ENCODE measurements at places on chromosomes 5 and 9.

GRCh38 chr9:108673386-108673785 is 182.4 kb downstream of the ACTL7B start:
- DNase-seq: no peak

DNA sequence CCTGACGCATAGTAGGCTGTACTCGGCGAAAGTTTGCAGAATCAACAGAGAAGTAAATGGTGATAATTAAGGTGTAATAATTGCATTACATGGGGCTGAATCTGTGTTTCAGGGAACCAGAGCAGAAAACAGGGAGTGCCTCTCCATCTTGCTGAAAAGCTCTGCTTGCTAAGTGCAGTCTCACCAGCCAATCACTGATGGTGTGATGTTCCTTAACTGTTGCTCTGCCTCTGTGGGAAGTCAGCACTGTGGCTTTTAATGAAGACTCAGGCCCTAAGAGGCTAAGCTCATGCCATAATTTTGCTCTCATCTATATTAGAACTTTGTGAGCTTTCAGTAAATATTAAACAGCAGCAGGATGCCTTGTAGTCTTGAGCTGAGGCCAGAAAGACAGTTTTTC is 4.5 kb downstream of the PHF24 start:
- DNase-seq: no peak

DNA sequence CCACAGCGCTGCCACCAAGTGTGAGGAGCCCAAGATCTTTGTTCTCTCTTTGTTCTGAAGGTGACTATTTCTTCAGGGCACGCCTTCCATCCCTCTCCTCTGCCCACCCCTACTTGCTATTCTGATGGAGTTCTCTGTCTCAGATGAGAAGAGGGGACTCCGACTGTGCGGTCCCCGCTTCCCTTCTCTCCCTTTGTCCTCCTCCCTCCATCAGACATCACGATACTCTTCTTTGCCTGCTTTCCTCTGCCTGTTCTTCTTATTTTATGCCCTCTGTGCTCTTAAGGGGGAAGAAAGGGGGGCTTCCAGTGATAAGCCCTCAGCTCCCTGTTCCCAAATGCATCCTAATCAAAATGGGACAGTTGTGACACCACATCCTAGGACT is 307.8 kb downstream of the RAB3C start:
- no peak for DNase-seq

DNA sequence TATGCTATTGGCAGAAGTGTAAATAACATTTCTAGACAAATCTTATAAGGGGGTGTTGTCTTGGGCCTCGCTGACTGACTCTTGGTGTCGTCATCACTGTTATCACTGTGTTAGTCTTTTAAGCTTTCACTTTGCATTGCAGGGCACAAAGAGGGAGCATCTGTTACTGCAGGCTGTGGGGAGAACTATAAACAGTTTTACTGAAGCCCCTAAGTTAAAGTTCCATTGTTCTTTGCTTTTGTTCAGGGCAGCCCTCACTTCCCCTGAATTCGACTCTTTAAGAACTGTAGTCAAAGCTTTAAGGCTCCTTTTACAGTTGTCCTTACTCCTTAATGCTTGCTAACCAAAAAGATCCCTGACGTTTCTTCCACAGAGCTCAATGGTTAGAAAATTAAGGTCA is 605.0 kb downstream of the RAB3C start:
- no peak for DNase-seq

DNA sequence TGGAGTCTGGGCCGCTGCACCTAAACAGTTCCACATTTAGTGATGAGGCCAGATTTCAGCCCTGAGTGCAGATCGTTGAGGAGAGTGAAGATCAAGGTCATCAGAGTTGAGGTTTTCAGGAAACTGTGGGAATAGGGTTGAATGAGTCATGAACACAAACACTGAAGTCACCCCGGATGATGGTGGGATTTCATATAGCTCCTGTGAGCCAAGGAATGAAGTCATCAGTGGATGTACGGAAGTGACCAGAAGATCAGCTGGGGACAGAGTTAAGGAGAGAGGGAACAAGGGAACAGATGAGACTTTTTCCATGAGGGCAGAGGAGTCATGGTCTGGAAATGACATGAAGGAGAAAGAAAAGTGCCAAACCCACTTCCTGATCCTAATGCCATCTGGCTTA is 36.5 kb downstream of the PALM2AKAP2 start:
- DNase-seq: no peak

- DNase-seq: no peak
These were observed 70.5 kb downstream of the SMIM23 start for GRCh38 chr5:171855798-171856763.

GRCh38 chr5:137728048-137728447 is 7.8 kb downstream of the KLHL3 start:
- no peak for DNase-seq

DNA sequence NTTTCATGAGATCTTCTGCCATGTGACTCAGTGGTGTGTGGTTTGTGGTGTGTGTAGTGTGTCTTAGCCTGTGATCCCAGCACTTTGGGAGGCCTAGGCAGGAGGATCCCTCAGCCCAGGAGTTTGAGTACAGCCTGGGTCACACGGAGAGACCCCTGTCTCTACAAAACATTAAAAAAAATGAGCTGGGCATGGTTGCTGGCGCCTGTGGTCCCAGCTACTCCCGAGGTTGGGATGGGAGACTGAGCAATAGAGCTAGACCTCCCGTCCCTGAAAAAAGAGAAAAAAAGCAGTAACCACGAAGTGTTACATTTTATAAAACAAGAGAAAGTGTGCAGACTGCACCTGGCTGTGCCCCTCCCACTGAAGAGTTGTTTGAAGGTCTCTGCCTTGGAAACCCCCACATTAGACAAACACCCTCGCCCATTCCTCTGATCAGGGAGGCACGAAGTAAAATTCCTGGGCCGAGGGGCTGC is 21.2 kb upstream of the RNU6ATAC start:
- DNase-seq: peak; percentile 16

DNA sequence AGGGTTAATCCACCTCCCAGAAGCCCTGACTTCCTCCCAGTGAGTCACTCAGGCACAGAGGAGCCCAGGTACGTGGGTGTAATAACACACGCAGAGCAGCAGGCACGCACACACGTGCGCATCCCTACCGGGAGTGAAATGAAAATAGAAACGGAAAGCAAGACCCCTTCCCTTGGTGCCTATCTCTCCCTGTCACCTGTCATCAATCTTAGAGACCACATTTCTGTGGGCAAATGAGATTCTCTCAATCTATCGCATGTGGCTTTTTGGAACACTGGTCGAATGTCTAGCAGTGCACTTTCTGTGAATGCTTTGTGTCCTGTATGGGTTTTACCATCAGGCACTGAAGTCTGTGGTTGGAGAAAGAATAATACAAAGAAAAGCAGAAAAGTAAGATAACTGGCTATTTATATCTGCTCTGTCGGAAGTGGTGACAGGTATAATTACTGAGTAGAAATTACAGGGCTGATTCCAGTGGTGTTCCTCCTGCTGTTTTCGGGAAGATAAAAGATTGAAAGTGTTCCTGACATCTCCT is 137.7 kb upstream of the GRIA1 start:
- peak; percentile 3 for DNase-seq

- DNase-seq: no peak
These were observed 200.8 kb downstream of the CHSY3 start for GRCh38 chr5:130104895-130105688.

- DNase-seq: no peak
These were observed 25.2 kb upstream of the BARHL1 start for GRCh38 chr9:132557159-132557558.

DNA sequence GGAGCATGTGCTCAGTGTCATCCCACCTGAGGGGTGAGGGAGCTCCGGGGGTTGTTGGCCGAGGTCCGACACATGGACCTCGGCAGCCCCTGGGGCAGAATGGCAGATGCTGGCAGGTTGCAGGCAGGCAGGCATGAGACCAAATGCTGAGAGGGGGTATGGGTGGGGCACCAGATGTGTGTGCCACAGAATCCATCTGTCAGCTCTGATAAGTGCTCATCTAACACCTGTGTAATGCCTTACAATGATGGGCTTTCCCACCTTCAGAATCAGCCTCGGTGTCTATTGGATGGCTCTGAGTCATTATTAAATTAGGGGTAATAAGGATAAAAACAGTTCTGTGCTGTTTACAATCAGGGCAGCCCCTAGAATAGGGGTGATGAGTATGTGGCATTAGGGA is 73.1 kb upstream of the SAP30L start:
- DNase-seq: no peak

GRCh38 chr9:92807757-92808725 is 43.4 kb upstream of the BICD2 start:
- DNase-seq: peak; percentile 3

DNA sequence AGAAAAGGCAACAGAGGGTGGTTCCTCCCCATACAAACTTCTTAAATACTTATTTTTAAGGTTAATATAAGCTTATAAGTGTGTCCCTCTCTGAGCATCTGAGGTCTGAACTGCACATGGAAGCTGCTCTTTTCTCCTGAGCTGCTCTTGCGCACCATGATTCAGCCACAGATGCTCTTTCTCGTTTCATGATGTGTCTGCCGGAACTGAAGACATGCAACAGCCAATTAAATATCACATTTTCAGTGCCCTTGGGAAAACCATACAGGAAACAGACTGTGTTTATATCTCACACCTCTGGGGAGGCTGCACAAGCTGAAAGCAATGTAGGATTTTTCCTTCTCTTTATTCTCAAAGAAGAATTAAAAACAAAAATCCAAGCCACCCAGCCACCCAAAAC is 96.8 kb upstream of the NREP start:
- no peak for DNase-seq

- no peak for DNase-seq
These were observed 1.5 kb downstream of the GDNF start for GRCh38 chr5:37838152-37838932.

- DNase-seq: no peak
These were observed 44.9 kb upstream of the MTMR12 start for GRCh38 chr5:32357658-32358057.

- DNase-seq: peak; percentile 86
These were observed 2.2 kb upstream of the GNPDA1 start for GRCh38 chr5:142014911-142015584.

DNA sequence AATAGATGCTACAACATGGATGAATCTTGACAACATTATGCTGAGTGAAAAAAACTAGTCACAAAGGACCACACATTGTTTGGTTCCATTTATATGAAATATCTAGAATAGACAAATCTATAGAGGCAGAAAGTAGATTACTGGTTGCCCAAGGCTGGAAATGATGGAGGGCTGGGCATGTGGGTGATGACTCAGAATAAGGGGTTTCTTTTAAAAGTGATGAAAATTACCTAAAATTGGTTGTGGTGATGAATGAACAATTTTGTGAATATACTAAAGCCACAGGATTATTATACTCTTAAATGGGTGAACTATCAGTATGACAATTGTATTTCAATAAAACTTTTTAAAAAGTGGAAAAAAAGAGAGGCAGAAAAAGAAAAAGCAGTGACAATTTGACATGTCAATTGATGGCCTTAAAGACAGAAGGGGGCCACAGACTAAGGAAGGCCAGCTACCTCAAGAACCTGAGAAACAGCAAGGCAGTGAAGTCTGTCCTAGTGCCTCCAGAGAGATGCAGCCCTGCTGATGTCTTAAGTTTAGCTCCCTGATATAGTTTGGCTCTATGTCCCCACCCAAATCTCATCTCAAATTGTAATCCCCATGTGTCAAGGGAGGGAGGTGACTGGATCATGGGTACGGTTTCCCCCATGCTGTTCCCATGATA is 182.7 kb downstream of the PIK3R1 start:
- no peak for DNase-seq

- DNase-seq: no peak
These were observed 99.6 kb upstream of the TAF11L2 start for GRCh38 chr5:17398431-17398830.

GRCh38 chr5:79119486-79119885 is 7.9 kb downstream of the BHMT start:
- DNase-seq: no peak

DNA sequence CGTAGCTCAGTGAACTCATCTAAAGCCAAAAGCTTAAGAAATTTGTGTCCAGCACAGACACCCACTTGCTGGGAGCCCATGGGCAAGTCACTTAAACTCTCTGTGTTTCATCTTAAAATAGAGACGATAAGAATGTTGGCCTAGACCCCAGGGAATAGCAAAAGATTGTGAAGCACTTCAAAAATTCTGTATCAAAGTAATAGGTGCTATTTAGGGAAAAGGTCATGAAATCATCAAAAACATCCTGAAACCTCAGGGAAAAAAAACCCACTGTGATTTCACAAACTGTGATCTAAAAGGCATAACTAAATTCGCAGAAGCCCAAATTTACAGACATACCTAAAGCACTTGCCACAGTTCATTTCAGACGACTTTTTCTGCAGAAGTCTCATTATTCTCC is 278.3 kb downstream of the NR2F1-AS1 start:
- DNase-seq: no peak

DNA sequence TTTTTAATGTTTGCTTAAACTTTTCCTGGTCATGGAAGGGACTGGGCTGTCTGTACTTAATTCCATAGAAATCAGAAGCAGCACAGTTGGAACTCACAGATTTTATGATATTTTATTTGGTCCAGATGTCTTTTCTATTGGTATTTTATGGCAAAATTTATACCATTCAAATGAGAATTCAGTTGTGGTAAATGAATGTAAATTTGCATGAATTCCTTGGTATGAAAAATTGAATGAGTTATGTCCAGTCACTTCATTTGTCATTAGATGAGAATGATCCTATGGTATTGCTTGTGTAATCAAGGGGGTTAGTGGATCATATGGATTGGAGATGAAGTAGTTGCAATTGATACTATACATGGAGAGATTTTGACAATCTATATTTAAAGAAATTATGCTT is 188.0 kb downstream of the KDM4C start:
- DNase-seq: no peak

GRCh38 chr5:31990701-31991110 is 183.4 kb downstream of the GOLPH3 start:
- no peak for DNase-seq

GRCh38 chr9:109506097-109506712 is 8.1 kb upstream of the PTPN3 start:
- no peak for DNase-seq

DNA sequence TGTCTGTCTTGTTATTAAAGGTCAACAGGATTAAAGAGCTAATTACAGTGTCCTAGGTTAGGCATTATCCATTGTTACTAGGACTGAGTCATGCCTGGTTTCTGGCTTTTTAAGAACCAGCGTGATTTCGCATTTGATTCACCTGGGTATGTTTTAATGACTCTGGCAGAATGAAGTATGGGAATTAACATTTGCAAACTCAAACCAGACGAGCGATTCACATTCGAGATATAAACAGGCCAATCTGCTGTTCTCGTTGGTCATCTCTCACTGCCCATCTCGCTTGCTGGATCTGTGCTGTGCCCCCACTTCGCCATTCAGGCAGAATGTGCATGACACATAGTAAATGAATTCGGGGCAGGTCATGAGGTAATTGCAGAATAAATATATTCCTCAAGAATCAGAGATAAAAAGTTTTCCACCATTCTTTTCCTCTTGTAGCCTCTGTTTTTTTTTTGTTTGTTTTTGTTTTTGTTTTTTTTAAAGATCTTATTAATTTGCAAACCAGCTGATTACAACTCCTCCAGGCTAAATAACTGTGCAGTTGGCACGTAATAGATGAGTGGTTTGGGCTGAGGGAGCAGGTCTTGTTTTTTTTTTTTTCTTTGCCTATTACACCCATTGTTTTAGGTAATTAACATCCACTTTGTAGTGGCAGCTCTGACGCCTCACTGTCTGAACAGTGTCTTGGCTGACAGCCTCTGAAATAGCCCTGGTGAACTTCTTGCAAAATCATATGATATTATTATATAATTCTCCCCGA is 313.5 kb upstream of the MSX2 start:
- no peak for DNase-seq
